ENCODE measurements at places on chromosomes 3 and 15. TPM values are rescaled to one million over a fixed set of nuclear protein-coding genes. Genes with fewer than 3 reads are reported as not detected.

Gene ANKRD34C
- not detected for total RNA-seq

- DNase-seq: no peak
Measured at GRCh38 chr3:46670891-46671427, 22.5 kb downstream of the ALS2CL start.

Gene ERICH6
- total RNA-seq: 0.18 TPM

DNA sequence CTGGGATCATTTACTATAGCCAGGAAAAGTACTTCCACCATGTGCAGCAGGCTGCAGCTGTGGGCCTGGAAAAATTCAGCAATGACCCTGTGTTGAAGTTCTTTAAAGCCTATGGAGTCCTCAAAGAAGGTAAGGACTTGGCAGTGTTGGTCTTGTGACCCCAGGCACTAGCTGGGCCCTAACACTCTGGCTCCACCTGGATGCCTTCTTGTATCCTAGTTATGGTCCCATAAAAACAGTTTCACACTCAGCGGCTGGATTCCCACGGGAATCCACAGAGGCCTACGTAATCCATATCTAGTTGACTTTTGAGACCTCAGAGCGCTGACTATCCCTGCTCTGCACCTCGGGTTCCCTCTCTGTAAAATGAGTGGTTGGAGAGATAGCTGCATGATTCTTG lies 1.6 kb downstream of the TTC21A start:
- DNase-seq: no peak

Gene TRANK1
- 8.2 TPM for total RNA-seq

- DNase-seq: no peak
Measured at GRCh38 chr3:128176276-128176833, 23.1 kb downstream of the EEFSEC start.

Gene PFN2
- 122 TPM for total RNA-seq

- DNase-seq: no peak
Measured at GRCh38 chr3:37031096-37031682, 37.9 kb downstream of the MLH1 start.

GRCh38 chr3:41224120-41224806 lies 25.0 kb downstream of the CTNNB1 start:
- peak; percentile 89 for DNase-seq

- no peak for DNase-seq
Measured at GRCh38 chr3:181974198-181974597, 262.5 kb downstream of the SOX2 start.

Gene ANKUB1
- not detected for total RNA-seq

Gene INKA1
- total RNA-seq: 5.9 TPM

DNA sequence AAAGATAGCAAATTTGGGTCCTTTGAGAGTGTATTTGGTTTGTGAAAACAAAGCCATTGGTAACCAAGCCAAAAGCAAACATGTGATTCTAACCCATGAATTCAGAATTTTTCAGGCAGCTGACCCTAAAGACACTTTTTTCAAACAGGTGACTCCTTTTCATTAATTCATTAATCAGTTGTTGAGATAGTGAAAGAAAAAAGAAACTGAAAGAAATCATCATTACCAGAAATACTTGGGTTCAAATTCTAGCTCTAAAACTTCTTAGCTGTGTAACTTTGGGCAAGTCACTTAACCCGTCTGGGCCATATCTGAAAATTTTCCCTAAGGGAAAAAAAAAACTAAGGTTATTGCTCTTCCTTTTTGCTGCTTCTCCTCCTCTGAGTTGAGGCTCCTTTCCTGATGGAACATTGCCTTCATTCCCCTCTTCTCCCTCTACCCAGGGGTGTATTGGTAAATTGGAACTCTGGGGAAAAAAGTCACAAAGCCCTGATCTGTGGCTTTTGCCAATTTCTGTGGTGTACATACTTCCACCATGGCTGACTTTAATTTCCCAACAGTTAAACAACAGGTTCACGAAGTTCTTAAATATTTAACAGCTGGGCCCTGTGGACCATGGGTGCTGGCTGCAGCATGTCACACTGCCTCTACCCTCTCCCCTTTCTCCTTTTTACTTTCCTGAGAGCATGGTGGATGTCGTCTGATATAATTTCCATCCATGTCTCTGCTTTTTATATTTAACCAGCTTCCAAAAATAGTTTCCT lies 120.3 kb downstream of the ASB7 start:
- no peak for DNase-seq

DNA sequence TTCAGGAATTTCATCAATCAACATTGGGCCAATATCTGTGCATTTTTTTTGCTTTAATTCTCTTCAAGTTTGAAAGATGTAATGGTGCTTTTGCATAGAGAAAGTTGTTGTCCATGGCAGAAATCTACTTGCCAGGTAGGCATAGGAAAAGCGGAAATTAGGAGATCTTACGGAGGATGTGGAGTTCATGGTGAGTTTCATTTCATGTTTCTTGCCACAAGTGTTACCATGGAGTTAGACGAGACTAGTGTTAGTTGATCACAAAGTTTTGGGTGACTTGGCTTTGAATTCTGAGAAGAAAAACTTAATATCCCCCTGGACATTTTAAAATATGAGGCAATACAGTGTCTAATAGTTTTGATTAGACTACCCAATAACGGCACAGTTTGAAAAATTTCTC lies 1.0 kb upstream of the P2RY13 start:
- DNase-seq: no peak

DNA sequence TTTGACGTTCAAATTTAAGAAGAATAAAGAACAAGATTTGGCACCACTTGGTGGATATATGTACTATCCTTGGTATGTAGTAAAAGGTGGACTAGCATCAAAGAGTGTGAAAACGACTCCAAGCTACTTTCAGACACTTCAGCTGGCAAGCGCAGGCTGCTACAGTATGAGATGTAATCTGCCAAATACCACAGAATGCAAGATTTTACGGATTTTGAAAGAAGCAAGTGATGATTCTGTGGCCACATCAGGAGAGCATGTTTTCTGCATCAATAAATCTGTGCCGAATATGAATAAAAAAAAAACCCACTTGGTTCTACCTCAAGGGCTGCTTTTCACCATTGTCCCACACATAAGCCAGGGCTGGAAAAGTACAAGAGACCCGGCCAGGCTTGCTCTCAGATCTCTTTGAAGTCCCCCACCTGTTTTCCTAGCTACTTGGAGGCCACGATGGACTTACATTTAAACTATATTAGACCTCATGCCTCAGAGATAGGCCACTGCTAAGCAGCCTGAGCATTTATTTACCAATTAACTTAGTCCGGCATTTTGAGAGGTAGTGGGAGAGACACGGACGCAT lies 37.4 kb downstream of the MYO1E start:
- DNase-seq: peak; percentile 5

GRCh38 chr3:105385819-105386508 lies 19.3 kb downstream of the ALCAM start:
- no peak for DNase-seq

DNA sequence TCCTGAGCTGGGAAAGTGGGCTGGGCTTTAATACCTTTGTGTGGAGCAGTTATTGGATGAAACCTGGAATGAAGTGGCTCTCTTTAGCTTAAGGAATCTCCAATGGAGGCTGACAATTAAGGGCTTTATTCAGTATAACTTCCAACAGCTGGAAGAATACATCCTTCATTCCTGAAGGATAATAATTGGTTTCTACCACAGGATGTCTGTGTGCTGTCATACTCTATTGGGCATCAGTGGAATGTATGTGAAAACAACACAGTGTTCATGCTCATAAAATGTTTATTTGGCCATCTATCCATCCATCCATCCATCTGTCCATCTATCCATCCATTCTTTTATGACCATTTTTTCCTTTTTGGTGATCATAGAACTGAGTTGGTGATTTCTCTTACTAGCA lies 220.7 kb upstream of the GAP43 start:
- DNase-seq: no peak

Gene MST1R
- 2.2 TPM for total RNA-seq

DNA sequence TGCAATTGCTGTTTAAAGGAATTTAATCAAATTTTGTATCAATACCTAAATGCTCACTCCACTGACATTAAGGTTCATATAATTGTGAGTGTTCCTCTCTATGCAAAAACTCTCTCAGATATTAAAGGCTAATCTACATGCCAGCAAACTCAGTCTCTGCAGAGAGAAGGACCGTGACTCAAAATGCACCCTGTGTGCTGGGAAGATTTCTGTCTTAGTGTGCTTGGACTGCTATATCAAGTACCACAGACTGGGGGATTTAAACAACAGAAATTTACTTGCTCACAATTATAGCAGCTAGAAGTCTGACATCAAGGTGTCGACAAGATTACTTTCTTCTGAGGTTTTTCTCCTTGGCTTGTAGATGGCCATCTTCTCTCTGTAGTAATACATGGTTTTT lies 18.6 kb upstream of the PFN2 start:
- no peak for DNase-seq

GRCh38 chr3:106421909-106422308 lies 553.1 kb upstream of the CBLB start:
- no peak for DNase-seq

DNA sequence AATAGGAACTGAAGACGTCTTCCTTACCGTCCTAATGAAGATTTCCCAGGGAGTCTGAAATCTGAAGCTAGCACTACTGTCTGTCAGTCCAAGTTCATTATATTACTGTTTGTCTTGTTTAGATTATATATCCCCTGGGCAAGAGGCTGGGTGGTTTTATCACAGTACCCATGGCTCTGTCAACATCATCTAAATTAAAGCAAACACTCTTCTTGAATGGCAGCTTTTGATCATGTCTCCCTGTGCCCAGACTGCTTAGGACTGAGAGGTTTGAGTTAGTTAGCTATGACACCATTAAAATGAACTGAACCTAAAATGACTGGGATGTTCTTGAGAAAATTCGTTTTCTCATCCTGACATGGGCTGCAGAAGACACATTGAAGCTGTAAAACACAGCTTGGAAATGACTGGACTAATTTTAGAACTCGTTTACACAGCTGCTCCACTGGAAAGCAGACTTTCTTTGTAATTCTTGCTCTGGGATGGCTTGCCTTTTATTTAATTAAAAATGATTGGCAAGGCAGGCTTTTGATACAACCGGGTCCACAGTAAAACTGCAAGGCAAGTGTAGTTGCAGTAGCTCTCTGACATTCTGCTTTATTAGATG lies 243.5 kb downstream of the MFSD1 start:
- no peak for DNase-seq

DNA sequence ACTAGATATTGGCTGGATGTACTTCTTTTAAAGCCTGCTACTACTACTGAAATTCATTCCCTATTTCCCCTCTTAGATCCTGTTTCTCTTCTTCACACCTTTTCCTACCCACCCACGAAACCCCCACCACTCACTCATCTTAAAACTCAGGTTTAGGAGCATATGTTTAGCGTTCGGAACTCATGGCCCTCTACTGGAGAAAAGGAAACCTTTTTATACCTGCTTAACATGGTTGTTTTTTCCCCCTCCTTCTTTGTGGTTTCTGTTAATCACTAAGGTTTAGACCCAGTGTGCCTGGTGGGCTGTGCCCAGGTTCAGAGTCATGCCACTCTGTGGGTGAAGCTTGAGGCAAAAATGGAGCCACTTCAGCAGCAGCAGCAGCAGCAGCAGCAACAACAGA lies 2.6 kb downstream of the ARID3B start:
- DNase-seq: no peak

Gene COL6A5
- not detected for total RNA-seq

Gene LRRIQ4
- total RNA-seq: not detected

- DNase-seq: no peak
Measured at GRCh38 chr3:75610773-75611172, 53.4 kb upstream of the FRG2C start.

Gene DAZL
- not detected for total RNA-seq

- no peak for DNase-seq
Measured at GRCh38 chr3:60046210-60046609, 996.4 kb upstream of the CFAP20DC start.

Gene CCDC54
- total RNA-seq: not detected

DNA sequence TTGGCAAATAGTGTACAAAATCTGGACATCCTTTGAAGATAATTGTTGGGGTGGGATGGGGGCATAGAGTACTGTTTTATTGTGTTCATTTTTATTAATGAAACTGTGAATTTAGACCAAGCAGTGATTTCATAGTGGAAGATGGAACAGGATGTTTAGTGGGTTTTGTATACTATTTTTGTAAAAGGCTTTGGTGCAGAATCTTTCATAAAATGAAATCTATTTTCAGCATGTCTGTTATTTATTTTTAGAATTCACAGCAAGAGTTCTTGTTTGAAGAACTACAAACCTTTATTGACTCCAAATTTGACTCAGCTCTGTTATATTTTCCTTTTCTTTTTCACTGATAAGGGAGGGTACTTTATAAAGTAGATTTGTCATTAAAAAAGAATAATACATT lies 145.4 kb downstream of the AKAP13 start:
- no peak for DNase-seq

Gene ADIPOQ
- not detected for total RNA-seq

DNA sequence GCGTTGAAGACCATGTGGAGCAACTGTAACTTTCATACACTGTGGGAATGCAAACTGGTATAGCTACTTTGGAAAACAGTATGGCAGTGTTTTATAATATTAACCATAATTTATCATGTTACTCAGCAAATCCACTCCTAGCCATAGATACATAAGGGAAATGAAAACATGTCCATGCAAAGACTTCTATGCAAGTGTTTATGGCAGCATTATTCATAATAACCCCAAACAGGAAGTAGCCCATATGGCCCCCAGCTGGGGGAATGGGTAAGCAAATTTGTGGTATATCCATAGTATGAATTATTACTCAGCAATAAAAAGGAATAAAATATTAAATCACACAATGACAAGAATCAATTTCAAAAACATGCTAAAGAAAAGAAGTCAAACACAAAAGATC lies 23.0 kb upstream of the GATA2 start:
- DNase-seq: no peak

Gene NLGN1
- total RNA-seq: 10.9 TPM
